NCI-H2171 (cell line): ENCODE measurements at places on chromosomes 2 and 18.

GRCh38 chr2:158391876-158392275, 64.7 kb downstream of the CCDC148 start:
- DNase-seq: no peak

- DNase-seq: peak; percentile 28
Measured at GRCh38 chr2:8682719-8683667, 1.1 kb downstream of the ID2 start.

DNA sequence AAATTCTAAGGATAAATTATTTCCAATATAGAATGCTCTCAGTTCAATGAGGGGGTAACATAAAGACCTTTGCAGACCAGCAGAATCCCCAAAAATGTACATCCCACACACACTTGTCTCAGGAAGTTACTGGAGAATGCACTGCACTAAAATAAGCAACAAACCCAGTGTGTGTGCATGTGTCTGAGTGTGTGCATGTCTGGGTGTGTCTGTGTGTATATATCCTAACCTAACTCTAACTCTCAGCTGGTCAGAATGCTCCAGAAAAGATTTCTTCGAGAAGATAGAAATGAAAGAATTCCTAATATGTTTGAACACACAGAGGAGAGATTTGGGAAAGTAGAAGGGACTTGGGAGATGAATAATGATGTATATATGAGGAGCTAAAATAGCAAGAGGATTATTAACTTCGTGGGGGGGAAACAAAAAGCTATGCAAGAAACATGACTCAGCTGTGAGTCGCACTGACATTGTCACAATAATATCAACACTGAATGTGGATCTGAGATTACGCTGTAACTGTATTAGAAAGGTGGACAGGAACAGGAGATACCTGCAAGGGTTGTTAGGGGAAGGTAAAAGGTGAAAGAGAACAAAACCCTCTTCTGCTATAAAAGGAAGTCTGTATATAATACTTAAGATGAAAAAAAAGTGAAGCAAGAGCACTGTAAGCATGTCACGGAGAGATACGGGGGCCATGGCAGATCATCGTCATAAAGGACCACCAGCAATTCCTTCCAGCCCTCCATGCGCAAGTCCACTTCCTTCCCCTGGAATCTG, 11.1 kb downstream of the COLEC12 start:
- no peak for DNase-seq

DNA sequence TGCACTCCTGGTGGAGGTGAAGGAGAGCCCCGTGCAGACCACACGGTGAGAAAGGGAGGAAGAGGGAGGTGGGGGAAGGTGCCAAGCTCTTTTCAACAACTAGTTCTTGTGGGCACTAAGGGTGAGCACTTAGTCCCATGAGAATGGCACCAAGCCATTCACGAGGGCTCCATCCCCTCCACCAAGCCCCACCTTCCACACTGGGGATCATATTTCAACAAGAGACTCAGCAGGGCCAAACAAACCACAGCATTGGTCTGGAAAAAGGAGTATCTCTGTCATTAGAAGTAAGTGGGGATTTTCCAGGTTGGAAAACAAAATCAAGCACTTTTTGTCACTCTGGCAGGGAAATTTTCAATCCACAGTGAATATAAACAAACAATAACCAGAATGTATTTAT, 38.4 kb downstream of the ZAP70 start:
- DNase-seq: peak; percentile 53

DNA sequence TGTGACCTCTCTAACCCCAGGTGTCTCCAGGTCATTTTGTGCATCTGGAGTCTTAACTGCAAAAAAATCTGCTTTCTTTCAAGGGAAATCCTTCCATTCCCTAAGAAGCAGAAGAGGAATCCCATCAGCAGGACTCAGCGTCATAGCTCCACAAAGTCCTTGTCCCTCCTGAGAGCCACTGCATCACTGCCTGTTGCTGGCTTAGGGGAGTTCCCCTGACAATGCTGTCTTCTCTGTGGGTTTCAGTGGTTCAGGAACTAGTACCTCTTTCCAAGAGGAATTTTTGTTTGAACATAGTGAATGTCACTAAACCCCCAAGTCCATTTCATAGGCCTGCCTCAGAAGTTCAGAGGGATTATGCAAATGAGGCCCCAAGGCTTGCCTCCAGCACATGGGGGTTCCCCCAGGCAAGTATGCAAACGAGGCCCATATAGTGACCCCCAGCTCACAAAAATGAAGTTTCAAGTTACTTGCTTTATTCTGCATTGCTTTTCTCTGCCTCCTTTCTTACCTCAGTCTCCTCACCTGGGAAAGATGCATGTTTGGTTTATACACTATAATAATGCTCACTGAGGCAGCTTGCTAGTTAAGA, 513.9 kb upstream of the MEX3C start:
- DNase-seq: no peak

- no peak for DNase-seq
Measured at GRCh38 chr2:47867205-47867604, 39.1 kb downstream of the FBXO11 start.

- no peak for DNase-seq
Measured at GRCh38 chr2:55355451-55355850, 64.2 kb downstream of the CCDC88A start.

DNA sequence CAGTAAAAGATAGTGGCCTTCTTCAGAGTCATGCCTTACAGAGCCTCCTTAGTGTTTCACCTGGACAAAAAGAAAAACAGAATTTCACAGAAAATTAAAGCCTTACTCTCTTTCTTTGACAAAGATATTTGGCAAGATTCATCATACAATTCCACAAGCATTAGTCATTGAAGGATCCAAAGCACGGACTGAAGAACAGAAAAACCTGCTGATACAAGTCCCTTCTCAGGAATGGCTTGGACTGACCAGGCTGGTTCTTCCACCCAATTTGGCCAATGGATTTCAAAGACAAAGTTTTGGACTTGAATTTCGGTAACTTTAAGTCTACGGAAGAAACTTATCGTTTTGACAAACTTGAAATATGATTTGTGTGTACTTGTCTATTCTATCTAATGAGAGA, 39.1 kb upstream of the GALNT3 start:
- no peak for DNase-seq

GRCh38 chr2:226256237-226256636, 543.4 kb downstream of the IRS1 start:
- DNase-seq: no peak

DNA sequence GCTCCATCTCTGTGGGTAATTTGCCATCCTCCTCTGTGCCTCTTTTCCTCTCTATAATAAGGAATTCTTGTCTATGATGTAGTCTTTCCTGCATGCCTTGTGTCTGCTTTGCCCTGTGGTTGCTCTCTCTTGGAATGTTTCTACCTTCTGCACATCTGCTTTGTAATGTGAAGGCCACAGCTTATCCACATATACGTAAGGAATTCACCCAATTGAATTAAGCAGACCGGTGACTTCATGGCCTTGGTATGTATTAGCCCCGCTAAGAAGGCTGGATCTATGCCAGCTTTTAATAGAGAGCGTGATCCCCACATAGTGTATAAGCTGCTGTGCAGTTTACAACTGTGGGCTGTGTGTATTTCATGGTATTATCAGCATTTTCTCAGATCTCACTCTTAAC, 274.7 kb downstream of the RNF144A start:
- DNase-seq: no peak

GRCh38 chr2:10497797-10498251, 49.7 kb upstream of the ODC1 start:
- peak; percentile 93 for DNase-seq

GRCh38 chr2:68330691-68331090, 10.9 kb upstream of the CNRIP1 start:
- no peak for DNase-seq

GRCh38 chr18:77528872-77529271, 279.2 kb downstream of the GALR1 start:
- no peak for DNase-seq
